Stimulated activated CD8-positive, alpha-beta memory T cell treated with anti-CD3 and anti-CD28 coated beads, Interleukin-12 subunit alpha, Interleukin-12 subunit beta, amount 100 ng/mL, for 1 hour (primary cell): ENCODE measurements at places on chromosomes 12 and 14.

GRCh38 chr12:132276066-132276826 is 53.1 kb downstream of the GALNT9 start:
- DNase-seq = no peak

DNA sequence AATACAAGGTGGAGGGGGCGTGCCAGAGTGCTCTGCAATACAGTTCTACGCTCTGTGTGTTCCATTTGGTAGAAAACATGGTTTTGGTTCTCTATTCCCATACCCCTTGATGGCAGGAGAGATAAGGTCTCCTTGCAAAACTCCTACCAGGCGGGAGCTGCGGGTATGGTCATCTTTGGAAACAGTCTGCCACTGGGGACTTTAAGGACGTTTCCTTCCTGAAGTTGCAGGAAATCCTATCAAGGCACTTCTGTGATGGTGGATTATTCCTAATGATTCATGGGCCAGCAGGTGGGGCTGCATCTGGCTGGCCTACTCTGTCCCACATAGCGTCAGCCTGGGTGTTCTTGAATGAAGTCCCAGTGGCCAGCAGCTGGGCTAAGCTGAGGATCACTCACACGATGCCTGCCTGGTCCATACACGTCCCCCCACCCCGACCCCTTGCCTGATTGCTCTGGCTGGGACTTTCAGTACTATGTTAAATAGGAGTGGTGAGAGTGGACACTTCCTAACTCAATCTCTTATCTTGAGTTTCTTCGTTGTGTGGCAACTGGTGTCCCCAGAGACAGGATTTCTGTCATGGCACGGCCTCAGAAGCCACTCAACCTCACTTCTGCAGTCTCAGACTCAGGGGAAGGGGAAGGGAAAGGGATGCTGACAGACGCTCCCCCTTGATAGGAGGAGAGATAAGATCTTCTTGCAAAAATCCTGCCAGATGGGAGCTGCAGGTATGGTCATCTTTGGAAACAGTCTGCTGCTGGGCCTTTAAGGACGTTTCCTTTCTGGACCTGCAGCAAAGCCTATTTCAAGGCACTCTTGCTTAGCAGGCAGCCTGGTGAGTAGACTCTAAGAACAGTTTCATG is 61.0 kb upstream of the FKBP4 start:
- DNase-seq = no peak

DNA sequence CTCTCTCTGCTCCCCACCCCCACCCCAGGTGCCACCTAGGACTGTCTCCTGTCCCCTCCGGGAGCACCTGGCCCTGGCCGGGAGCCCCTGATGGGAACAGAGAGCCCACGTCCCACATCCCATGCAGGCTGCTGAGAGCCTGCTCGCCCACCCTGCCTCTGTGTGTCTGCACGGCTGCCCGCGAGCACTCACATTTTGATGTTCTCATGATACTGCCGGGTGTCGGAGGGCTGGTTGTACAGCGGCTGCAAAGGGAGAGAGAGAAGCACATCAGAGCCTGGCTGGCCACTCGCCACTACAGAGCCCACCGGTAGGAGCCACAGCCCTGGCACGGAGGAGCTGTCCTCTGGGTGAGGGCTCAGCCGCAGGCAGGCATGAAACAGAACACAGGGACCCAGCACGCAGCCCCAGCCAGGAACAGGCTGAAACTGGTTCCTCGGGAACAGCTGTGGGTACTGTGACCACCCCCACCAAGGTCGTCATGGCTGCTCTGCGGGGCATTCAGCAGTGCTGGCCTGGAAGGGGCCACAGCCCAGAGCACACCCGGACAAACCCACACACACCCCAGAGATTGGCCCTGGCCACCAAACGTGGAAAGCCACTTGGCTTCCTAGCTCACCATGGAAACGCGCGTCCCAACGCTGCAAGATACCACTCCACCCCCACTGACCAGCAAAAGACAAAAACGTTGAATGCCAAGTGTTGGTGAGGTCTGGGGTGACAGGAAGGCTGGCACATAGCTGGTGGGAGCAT is 117.6 kb downstream of the NCOR2 start:
- DNase-seq = no peak

DNA sequence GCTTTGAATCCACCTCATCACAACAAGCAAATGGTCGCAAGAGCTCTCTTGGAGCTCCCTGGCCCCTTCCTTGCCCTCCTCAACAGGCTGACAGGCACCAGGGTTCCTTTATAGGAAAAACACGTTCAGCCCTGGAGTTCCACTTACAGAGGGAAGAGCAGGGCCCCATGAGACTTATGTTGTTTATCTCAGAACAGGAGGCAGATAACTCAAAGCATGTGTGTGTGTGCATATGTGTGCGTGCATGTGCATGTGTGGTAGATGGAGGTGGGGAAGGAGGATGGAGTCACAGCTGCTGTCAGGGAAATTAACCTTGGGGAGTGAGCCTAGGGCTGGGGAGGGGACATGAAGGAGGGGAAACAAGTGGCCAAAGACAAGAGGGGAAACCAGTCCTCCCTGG is 138.1 kb downstream of the DPF3 start:
- no peak for DNase-seq

DNA sequence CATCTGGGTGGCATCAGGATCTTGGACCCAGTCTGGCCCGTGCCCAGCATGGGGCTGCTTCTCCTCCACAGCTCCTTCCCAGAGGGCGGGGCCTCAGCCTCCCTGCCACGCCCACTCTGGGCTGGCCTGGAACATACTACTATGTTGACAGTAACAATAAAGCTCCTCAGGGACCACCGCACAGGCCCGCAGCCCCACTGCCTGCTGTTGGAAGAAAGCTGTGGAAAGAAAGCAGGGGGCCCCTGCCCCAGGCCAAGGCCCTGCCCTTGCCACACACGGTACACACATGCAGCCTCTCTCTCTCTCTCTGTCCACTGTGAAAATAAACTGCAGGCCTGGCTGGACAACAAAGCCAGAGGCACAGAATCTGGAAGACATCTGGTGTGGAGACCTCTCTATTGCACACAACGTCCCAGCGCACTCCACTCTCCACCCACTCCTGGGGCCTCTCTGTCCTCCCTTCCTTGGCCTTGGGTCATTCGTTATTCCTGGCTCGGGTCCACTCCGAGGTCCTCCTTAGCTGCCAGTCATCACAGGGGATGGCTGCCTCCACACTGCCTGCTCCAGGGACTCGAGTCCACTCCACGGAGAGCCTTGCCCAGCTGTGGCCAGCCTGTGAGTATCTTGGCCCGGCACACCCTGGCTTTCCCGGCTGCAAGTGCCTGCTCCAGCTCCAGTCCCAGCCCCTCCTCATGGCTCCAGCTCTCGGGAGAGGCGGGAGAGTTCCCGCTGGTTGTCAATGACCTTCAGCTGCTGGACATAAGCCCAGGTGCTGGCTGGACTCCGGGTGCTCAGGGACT is 11.8 kb upstream of the ENDOU start:
- DNase-seq = no peak

DNA sequence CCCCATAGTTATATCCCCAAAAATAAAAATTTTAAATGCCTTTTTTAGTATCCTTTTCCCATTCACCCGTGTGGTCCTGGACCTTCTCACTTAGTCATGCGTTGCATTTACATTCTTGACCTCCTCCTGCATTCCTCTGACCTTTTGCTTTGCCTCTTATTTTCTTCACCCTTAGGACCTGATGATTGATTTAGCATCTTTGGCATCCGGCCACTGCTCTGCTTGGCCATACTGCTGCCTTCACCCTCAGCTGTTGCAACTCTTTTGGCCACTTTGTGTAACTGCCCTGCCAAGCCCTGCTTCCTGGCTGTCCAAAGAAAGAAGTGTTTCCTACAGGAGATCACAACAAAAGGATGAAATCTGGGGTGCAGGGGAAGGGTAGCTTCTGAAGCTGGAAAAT is 48.8 kb upstream of the SLC38A4 start:
- no peak for DNase-seq

DNA sequence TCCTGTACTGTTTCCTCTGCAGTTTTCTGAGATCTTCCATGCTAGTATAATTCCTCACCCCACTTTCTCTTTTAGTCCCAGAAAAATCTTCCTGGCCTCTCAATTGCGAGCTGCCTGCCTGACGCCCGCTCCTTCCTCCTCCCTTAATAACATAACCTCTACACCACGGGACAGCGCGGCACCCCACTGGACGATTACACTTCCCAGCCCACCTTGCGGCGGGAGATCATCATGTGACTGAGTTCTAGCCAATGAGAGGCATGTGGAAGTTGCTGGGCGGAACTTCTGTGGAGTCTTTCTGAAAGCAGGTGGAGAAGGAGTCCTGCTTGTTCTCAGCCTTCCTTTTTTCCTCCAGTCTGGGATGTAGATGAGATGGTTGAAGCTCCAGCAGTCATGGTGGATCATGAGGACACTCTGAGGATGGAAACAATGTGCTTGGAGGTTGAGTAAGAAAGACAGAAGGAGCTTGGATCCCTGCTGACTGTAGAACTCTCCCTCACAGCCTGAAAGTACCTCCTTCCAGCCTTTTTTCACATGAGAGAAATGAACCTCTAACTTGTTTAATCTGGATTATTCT is 133.6 kb upstream of the VRK1 start:
- no peak for DNase-seq

- DNase-seq = no peak
Measured at GRCh38 chr12:77816196-77816595, 14.5 kb upstream of the NAV3 start.

DNA sequence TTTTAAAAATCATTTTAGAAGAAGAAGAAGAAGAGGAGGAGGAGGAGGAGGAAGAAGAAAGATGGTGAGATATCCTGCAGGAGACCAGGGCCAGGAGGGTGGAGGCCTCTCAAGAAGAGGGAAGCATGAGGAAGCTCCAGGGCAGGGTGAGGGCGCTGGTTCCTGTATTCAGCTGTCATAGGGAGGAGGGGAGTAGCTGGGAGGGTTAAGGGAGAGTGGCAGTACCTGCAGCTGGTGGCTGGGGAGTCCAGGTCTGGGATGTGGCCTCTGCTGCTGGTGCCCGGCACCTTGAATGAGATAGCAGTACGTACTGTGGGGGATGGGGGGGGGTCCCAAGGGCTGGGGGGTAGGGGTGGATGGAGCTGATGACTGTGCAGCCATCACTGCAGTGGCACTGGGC is 9.8 kb downstream of the RBP5 start:
- no peak for DNase-seq

DNA sequence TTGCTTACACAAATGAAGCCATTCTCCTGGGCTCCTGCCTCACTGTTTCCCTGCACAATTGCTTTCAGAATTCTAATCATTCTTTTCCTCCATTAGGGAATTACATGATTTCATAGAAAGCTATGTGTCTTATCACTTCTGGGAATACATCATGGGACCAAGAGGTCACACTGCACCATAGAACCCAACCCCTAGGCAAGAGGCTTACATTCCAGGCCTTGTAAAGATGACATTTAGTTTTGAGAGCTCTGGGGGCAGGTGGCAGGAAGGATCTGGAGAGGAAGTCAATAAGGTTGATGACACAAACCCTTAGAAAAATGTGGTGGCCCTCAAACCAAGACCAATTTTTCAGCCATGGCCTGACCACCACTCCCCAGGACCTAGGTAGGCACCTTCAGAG is 57.1 kb downstream of the NUAK1 start:
- DNase-seq = no peak

GRCh38 chr12:123120452-123121166 is 30.3 kb downstream of the PITPNM2 start:
- DNase-seq = no peak

GRCh38 chr14:97832776-97833175 is 1035.6 kb downstream of the VRK1 start:
- DNase-seq = no peak

DNA sequence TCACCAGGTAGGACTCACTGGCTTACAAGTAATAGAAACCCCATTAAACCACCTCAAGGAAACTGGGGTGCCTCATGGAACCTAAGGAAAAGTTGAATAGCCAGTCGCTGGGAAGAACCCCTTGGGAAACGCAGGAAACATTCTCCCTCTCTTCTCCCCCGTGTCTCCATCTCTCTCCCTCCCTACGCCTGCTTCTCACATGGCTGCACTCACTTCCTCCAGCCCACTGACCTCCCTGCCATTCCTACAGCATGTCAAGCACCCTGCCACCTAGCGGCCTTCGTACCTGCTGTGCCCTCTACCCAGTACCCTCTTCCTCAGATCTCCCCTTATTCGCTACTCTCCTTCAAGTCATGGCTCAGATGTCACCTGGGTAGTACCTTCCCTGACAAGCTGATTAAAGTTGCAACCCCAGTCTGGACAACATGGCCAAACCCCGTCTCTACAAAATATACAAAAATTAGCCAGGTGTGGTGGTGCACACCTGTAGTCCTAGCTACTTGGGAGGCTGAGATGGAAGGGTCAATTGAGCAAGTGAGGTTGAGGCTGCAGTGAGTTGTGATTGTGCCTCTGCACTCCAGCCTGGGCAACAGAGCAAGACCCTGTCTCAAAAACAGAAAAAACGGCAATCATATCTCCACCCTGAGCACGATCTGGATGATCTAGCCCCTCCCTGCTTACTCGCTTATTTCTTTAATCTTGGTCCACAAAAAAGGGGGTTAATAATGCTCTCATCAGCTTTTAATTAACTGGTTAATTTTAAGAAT is 6.4 kb upstream of the DTX1 start:
- no peak for DNase-seq

DNA sequence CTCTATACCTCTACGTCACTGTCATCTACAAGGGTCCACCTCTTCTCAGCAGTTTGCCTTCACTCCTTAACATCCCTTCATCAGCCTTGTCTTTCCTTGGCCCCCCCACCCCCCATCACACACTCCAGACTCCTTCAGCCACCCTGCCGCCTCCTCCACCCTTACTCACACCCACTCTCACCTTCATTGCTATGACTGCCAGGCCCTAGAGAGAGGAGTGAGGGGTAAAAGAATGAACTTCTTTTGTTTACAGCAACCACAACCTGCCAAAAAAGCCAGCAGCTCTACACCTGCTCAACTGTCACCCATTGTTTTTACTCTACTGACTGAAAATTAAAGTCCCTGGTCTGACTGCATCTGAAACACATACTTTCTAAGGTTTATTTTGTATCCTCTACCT is 112.8 kb downstream of the DUSP6 start:
- no peak for DNase-seq

DNA sequence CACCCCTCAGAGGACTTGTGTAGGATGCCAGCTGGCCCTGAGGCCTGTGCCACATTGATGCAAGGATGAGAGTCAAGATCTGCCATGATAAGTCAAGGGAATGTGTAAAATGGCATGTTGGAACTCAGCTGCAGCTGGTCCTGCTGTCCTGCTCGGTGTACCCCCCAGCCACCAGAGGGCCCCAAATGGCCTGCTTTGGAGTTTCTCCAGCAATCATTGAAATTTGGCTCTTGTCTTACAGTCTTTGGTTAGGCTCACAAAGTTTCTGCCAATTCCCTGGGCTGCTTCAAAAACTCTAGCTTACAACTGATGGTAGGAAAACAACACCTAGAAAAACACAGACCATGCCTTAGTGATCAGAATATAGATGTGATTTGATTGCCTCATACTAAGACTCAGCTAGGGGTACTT is 76.8 kb downstream of the HSD17B6 start:
- DNase-seq = peak; percentile 1

DNA sequence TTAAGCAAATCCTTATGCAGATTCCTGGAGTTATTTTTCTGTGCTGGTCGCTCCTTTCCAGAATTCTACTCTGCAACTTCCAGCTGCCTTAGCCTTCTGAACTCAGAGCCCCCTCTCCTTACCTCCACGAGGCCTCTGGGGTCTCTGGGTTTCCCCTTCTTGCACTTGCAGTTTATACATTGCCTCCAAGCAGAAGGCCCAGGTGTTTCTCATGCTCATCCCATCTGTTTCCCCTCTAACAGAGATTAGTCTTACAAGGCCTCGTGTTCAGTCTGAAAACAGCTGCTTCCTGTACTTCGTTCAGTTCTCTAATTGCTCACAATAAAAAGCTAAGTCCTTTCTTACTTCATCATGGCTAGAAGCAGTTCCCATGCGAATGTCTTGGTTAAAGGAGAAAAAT is 134.4 kb upstream of the FGD4 start:
- DNase-seq = no peak
